NCI-H2081 treated with DMSO at 0.1 percent for 48 hours (cell line): ENCODE measurements at places on chromosomes 2 and 18.

- DNase-seq = no peak
Measured at GRCh38 chr2:15720561-15721307, 129.1 kb downstream of the DDX1 start.

- DNase-seq = no peak
Measured at GRCh38 chr2:219182331-219183150, 4.5 kb downstream of the RETREG2 start.

DNA sequence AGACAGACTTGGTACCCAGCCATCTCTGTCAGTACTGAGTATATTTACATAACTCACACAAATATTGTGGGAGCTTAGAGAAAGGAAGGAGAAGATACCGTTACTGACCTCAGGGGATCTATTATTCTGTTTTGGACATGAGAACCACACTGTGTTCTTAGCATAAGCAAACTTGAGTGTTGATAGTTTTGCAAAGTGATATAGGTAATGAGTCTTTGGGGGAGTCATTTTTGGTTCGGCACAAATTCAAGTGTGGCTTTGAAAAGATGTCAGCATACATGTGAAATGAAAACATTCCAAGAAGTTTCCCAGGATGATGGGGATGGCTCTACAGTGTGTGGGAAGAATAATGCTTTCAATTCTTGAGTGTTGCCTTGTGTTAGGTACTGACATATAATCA, 24.1 kb downstream of the SMARCAL1 start:
- no peak for DNase-seq

- DNase-seq = no peak
Measured at GRCh38 chr18:10320791-10321190, 133.6 kb upstream of the APCDD1 start.

GRCh38 chr2:150392614-150393013, 94.9 kb downstream of the RND3 start:
- no peak for DNase-seq

- no peak for DNase-seq
Measured at GRCh38 chr2:32416519-32416918, 59.7 kb downstream of the BIRC6 start.

DNA sequence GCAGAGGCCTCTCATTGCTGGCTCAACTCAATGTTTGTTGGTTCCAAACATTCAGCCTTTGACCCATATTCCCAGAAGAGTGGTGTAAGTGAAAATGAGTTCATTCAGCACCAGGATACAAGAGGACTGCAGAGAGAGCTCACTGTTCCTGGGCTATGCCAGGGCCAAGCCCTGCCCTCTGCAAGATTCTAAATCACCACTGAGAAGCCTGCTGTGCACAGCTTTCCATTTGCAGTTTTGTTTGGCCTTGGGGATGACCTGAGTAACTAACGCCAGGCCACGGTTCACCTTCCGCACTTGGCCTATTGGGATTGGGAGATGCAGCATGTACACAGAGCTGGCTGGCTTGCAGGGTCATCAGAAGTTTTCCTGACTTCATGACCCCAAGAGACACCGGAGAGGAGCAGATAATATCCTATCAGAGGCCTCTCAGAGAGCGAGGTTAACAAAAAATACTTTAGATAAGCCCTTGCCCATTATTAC, 12.6 kb downstream of the GKN1 start:
- DNase-seq = no peak

- DNase-seq = no peak
Measured at GRCh38 chr18:79467126-79467525, 71.4 kb downstream of the NFATC1 start.

DNA sequence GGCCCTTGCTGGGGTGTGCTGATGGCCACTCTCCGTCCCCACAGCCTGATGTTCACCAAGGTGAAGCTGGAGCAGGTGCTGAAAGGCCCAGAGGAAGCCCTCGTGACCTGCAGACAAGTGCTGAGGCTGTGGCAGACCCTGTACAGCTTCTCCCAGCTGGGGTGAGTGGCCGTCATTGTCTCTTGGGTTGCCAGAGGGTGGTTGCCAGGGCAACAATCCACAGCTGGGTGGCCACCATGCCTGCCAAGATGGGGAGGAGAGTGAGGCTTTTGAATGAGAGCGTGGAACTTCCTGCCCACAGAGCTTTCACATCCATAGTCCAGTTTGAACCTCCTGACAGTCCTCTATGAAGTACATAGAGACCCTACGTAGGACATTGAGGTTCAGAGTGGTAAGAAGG, 108.8 kb downstream of the STPG4 start:
- DNase-seq = no peak

DNA sequence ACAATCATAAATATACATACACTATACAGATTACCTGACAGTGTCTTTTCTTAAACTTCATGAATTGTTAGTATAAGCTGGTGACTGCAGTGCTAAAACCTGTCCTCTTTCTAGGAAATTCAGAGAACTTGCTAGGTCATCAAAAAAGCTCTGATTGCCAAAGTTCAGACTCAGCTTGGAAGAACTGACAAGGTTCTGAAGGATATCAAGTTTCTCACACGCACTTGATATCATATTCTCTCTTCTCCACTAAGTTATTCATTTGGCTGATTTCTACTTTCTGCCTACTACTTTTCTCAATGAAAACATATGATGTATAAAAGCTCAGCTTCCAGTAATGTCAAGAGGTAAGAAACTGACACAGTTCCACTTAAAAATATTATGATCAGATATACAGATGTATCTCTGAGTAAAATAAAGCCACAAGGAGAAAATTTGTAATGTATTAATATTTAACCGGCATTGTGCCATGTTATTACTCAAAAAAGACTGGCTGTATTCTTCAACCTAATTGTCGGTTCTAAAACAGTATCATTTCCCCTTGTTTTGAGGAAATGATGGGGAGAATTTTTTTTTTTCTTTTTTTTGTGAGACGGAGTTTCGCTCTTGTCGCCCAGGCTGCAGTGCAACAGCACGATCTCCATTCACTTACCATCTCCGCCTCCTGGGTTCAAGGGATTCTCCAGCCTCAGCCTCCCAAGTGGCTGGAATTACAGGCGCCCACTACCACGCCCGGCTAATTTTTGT, 2.4 kb downstream of the OSBPL1A start:
- DNase-seq = no peak

GRCh38 chr2:56757884-56758545, 574.2 kb downstream of the CCDC85A start:
- no peak for DNase-seq
